ENCODE measurements at places on chromosomes 2 and 18.

- DNase-seq, result peak; percentile 80
These were observed 7.0 kb upstream of the TYMS start for GRCh38 chr18:650428-650858.

- no peak for DNase-seq
These were observed 106.2 kb upstream of the BZW1 start for GRCh38 chr2:200705305-200706041.

DNA sequence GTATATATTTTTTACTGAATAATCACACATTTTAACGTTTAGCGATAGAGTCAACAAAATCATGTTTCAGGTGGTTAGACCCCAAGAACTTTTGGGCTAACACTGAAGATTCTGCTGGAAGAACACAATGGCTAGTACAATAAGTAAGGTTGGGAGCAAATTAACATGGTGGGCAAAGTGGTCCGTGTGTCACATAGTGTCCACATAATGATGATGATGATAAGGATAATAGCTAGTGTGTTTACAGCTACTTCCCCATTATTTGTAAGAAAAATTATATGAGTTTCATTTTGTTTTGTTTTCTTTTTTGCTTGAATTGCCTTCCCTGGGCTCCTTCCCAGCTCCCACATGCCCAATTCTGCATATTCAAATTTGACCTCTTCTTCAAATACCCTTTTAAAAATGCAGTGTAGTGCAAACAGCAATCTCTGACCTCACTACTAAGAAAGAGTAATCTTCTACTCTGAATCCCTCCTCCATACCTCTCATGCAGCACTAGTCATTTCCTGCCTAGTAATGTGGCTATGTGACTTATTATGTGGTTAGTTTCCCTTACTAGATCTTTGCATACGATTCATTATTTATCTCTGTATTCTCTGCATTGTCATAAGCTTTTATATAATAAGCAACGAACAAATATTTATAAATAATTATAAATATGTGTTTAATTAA, 16.9 kb upstream of the VPS54 start:
- peak; percentile 52 for DNase-seq

GRCh38 chr2:2524348-2524941, 193.4 kb upstream of the MYT1L start:
- no peak for DNase-seq

DNA sequence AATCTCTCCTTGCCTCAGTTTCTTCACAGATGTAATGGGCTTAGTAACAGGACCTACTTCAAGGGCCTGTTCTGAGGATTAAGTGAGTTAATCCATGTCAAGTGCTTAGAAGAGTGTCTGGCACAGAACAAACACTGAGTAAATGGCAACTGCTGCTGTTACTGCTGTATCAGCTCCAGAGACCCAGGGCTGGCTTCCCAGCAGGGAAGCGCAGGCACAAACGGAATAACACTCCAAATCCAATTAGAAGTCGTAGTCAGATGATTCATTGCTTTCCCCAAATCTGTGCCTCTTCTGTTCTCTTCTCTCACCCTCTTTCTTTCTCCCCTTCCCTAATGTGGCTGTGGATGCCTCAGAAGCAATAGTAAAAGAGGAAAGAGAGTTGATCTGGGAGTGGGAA, 101.1 kb upstream of the FZD7 start:
- DNase-seq, result no peak

GRCh38 chr18:12598181-12598930, 59.6 kb downstream of the SPIRE1 start:
- peak; percentile 52 for DNase-seq

- DNase-seq, result peak; percentile 78
These were observed 36.9 kb upstream of the KLF7 start for GRCh38 chr2:207202645-207203044.

- DNase-seq, result no peak
These were observed 33.8 kb upstream of the DNAJC10 start for GRCh38 chr2:182682210-182682609.

DNA sequence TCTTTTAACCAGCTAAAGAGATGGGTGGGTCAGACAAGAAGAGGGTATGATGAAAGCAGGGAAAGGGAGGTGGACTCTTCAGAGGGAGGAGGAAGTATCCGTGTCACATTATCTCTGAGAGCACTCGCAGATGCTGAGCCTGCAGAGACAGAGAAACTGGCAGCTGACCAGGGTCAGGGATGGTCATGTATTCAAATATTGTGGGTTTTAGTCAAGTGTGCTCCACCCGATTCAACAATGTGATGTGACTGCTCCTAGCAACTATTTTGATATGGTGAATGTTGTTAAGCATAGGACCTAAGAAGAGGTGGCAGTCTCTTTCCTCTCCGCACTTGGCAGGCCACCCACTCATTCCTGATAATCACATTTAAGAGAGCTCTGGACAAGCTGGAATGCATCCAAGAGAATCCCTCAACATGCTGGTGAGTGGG, 1.3 kb upstream of the CLIP4 start:
- peak; percentile 98 for DNase-seq

GRCh38 chr2:149732001-149732685, 144.6 kb upstream of the MMADHC start:
- no peak for DNase-seq

- no peak for DNase-seq
These were observed 18.3 kb downstream of the PSME4 start for GRCh38 chr2:53952519-53952918.

- no peak for DNase-seq
These were observed 18.8 kb upstream of the RHOB start for GRCh38 chr2:20427931-20428526.

GRCh38 chr2:120128216-120128615, 95.0 kb downstream of the TMEM185B start:
- no peak for DNase-seq

DNA sequence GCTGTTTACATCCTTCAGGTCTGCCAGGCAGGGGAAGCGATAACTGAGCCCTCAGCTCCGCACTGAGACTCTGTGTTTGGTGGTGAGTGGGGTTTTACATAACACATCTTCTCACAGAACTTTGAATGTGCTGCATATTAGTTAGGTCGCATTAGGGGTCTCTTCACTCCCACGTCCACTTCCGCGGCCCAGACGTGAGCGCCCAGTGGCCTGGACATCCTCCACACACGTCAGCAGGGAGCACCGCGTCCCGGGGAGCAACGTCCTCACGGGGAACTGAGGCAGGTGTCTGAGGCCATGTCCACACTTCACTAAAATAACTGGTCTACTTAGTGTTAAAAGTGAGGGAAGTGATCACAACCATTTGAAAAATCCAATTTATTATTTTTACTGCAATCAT, 100.4 kb upstream of the SATB2 start:
- DNase-seq, result no peak

DNA sequence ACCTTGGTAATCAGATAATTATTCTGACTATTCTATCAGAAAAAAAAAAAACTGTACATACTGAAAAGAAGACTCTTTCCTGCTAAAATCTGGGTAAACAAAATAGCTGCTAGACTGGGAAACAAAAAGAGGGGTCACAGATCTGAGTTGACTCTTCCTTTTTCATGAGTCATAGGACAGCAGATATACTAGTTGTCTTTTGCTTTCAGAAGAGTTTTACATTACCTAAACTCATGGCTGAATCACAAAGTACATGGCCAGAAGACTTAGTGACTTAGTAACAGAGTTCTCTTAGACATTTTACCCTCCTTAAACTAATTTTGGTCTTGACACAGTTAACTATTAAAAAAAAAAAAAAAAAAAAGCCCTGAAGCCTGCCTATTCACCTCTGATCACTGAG, 834.0 kb upstream of the FSHR start:
- DNase-seq, result no peak

GRCh38 chr2:39661826-39662225, 3.9 kb upstream of the TMEM178A start:
- no peak for DNase-seq

DNA sequence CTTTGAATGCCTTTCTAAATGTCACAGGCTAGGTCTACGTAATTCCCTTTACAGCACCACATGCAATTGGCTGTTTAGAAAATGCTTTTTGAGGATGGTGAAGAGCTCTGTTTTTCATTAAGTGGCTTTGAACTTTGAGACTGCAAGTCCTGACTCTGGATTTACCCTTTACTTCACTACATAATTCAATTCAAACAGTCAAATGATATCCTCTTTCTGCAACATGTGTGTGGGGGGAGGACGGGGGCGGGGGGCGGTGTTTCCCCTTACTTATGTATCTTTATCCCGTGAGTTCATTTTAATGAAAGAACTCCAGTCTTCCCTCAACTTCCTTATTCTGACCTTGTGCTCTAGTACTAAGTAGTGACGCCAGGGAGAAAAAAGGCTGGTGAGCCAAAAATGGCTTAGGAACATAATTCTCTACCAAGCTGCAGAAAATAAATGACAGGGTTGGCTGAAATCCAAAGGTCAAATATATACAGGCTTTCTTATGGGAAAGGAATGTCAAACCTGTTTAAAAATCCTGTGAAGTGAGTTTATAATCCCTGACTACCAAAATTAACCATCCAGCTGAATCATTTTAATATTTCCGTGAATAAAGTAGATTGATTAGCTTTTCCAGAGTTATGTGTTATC, 119.6 kb downstream of the SLC8A1 start:
- DNase-seq, result peak; percentile 5

GRCh38 chr18:51739044-51739666, 541.7 kb upstream of the MEX3C start:
- no peak for DNase-seq

DNA sequence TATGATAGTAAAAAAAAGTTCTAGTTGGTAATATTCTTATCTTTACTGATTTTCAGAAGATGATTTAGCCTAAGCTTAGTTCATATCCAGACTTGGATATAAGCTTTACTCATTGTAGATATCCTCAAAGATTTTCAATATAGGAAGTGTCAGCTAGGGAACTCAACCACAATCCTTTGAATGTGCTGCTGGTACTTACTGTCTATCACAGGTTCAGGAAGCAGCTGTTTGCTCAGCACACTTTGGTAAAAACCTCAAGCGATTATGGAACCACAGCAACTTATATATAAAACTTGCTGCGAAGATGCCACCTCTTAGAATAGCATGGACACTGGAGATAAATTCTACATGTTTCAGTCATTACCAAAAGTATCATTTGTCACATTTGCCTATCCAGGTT, 60.1 kb upstream of the TNFRSF11A start:
- peak; percentile 84 for DNase-seq

- peak; percentile 50 for DNase-seq
These were observed 81.0 kb upstream of the TMEM17 start for GRCh38 chr2:62586981-62587380.

DNA sequence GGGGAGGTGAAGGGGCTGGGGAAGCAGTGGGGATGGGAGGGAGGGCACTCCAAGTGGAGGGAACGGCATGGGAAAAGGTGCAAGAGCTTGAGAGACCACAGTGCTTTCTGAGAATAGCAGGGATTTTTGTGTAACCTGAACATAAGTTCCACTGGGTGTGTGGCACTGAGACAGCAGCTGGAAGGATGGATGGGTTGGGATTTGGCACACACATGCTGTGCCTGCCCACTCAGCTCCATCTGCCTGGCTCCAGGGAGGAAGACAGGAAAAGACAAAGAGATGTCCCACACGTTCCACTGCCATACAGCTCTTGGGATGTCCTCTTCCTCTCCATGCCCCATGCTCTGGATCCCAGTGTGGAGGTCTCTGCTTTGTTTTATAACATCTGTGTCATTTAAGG, 114.1 kb upstream of the TEX51 start:
- no peak for DNase-seq

Data from hematopoietic multipotent progenitor cell treated with erythropoietin and hydrocortisone succinate and interleukin-3 and kit ligand, for 6 days (in vitro differentiated cells).